Activated naive CD4-positive, alpha-beta T cell (primary cell): ENCODE measurements at places on chromosomes 3 and 15.

DNA sequence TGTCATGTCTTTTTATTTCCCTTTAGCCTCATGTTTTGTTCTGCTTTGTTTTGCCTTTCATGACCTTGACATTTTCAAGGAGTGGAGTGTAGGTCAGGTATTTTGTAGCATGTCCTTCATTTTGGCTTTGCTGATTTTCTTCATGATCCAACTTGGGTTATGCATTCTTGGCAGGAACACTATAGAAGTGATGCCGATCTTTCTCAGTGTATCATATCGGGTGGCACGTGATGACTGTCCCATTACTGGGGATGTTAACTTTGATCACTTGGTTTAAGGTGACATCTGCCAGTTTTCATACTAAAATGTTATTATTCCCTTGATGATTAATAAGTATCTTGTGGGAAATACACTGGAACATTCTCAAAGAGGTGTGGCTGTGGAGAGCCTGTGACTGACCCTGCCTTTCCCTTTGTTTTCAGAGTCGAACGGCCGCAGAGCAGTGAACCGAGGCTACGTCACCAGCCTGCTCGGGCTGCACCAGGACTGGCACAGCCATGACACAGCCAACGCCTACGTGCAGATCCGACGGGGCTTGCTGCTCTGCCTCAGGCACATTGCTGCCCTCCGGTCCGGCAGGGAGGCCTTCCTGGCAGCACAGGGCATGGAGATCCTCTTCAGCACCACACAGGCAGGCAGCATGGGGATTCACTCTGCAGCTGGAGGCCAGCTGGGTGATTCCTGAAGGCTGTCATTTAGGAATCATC is 167.7 kb downstream of the AGBL1 start:
- DNase-seq = no peak

GRCh38 chr3:17151598-17152373 is 267.0 kb downstream of the PLCL2 start:
- peak; percentile 54 for DNase-seq

GRCh38 chr3:169618894-169619792 is 44.4 kb downstream of the MECOM start:
- DNase-seq = no peak

- DNase-seq = no peak
Measured at GRCh38 chr3:20924646-20925385, 738.8 kb upstream of the SGO1 start.

DNA sequence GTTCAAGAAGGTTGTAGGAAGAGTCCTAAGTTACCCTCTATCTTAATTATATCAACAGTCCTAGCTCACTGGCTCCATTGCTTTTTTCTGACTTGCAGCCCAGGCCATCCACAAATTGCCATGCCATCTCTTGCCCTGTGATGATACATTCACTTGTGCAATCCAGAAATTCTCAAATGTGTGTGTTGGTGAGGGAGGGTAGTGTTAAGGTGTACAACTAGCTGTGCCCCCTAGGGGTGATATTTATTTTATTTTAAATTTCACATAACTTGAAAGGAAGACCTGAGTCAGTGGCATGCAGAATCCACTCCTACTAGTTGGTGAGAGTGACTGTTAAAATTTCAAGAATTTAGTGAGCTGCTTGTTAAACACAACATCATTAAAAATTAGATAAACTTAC is 156.1 kb upstream of the ANKRD28 start:
- DNase-seq = no peak

DNA sequence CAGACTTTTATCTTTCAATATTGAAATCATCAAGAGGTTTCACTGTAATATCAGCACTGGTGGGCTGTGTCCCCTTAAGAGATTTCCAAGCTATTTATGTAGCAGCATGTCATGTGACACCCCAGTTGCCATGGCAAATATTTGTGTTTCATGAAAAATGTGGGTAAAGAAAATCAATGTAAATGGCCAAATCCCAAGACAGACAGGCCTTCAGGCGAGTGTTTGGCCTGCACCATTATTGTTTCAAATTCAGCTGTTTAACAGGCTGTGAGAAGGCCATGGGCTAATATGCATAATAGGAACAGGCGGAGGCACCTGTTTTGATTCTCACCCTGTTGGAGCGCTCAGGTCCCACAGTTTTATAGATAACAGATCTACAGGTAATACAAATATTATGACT is 104.2 kb downstream of the IQCH start:
- no peak for DNase-seq

DNA sequence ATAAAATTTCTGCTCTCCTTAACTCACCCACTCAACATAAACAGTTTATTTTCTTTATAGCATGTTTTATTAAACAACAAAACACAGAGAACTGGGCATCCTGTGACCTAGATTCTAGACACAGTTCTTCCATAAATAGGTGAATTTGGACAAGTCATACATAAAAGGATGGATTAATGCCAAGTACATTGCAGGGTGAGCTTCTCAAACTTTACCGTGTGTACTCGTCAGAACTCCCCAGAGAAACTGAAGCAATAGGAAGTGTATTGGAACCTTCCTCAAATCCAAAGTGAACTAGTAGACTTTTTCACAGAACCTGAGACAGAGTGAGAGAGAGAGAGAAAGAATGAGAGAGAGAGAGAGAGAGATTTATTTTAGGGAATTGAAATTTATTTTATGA is 139.7 kb downstream of the CD47 start:
- no peak for DNase-seq

GRCh38 chr15:69719527-69720240 is 267.1 kb downstream of the RPLP1 start:
- DNase-seq = peak; percentile 30

GRCh38 chr3:143192193-143192592 is 72.6 kb downstream of the CHST2 start:
- no peak for DNase-seq
